ENCODE measurements at places on chromosomes 2 and 18. TPM values are rescaled to one million over a fixed set of nuclear protein-coding genes. Genes with fewer than 3 reads are reported as not detected.

Gene C2orf72
- polyA plus RNA-seq: 0.02 TPM

DNA sequence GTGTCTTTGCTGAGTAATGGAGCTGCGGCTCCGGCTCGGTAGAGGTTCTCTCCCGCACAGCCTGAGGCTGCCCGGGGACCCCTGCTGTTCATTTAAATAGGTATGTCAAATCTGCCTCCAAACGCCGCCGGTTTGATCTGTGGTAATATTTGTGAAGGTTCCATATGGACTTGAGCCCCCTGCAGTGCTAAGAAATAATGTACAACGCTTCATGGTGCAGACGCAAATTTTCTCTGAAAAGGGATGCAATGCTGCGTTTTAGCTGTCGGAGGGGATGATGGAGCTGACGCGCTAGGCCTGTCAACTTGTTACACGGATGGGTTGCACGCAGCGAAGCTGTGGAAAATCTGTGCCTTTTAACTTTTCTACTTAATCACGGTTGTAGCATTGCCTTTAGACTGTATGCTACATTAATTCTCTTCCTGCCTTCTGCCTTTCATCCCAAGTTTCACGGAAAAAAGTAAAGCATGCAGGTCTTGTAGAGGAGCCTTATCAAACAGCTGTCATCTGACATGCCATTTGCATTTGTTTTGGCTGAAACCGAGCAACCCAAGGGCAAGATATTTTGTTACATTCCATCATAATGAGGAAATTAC is 43.2 kb downstream of the MRPS9 start:
- H3K4me1 ChIP-seq: no peaks in the 10 kb centered on the region
- H3K27ac ChIP-seq: no peak overlapping the region
- no peaks in the 10 kb centered on the region for H3K36me3 ChIP-seq
- H3K4me3 ChIP-seq: no peak overlapping the region

GRCh38 chr2:42317486-42317885 is 43.5 kb downstream of the COX7A2L start:
- DNase-seq: no peak
- H3K4me1 ChIP-seq: peaks cover 11% of the 10 kb centered on the region
- H3K27ac ChIP-seq: no peak overlapping the region
- no peaks in the 10 kb centered on the region for H3K36me3 ChIP-seq

- no peak overlapping the region for H3K27ac ChIP-seq
- H3K4me1 ChIP-seq: no peaks in the 10 kb centered on the region
- H3K36me3 ChIP-seq: no peaks in the 10 kb centered on the region
These were observed 126.3 kb downstream of the ALPK2 start for GRCh38 chr18:58502628-58503027.

Gene RAD51AP2
- not detected for polyA plus RNA-seq

DNA sequence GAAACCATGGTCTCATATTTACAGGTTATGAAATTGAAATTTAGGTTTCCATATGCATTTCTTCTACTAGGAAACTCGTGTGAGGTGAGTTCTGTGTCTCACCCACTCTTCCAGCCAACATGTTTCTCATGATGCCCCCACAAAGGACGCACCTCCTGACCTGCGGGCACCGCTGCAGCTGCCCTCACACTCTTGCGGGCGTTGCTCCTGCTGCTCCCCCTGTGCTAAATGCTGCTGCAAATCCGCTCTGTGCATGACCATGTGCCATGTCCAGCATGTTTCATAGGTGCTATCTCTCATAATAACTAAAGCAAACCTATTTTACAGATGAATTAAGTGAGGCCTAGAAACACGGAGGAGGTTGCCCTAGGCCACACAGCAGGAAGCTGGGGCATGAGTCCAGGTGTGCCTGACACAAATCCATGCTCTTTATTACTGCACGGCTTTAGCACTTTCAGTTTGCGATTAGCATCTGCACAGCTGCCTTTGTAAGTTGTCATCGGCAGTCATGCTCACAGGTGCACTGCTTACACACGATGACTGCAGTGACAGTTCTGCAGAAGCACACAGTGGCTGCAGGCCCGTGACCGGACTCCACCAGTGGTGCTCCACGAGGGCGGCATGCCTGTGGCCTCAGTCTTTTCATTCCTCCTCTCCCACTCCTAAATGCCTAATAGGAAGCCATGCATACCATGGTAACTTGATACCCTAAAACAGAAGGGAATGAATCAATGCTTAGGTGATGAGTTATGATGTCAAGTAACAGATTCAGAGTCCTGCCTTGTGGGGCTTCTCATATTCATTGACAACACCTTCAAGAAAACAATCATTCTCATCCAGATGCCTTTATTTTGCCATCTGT is 14.9 kb upstream of the GALR1 start:
- H3K4me1 ChIP-seq: no peaks in the 10 kb centered on the region
- no peaks in the 10 kb centered on the region for H3K27me3 ChIP-seq
- no peak overlapping the region for H3K4me3 ChIP-seq

Gene SEC11C
- 20.0 TPM for polyA plus RNA-seq

DNA sequence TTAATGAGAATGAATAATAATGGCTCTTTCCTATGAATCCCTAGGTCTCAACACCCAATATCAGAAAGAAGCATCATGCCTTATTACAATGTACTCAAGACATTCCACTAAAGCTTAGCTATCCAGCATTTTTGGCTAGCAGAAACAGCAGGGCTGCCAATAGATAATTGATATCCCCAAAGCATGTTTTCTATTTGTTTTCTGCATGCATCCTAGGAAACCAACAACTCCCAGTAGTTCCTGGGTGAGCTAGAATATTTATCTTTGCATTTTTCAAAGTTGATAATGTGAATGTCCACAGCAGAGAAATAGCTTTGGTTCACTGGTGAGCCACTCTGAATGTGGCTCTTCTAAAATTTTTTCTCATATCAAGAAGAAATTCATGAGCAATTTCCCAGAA is 5.8 kb upstream of the ANTXR1 start:
- H3K27me3 ChIP-seq: peaks cover 2% of the 10 kb centered on the region
- DNase-seq: no peak
- H3K4me1 ChIP-seq: no peaks in the 10 kb centered on the region
- no peaks in the 10 kb centered on the region for H3K36me3 ChIP-seq

Gene RGPD5
- polyA plus RNA-seq: 10.4 TPM

- H3K36me3 ChIP-seq: no peaks in the 10 kb centered on the region
- H3K27me3 ChIP-seq: no peaks in the 10 kb centered on the region
- no peak overlapping the region for H3K4me3 ChIP-seq
- H3K4me1 ChIP-seq: no peaks in the 10 kb centered on the region
- DNase-seq: no peak
These were observed 17.2 kb downstream of the SULT1C2 start for GRCh38 chr2:108305901-108306300.

- H3K27ac ChIP-seq: no peak overlapping the region
- no peak overlapping the region for H3K4me3 ChIP-seq
- H3K4me1 ChIP-seq: no peaks in the 10 kb centered on the region
- no peaks in the 10 kb centered on the region for H3K36me3 ChIP-seq
These were observed 27.0 kb upstream of the INO80D start for GRCh38 chr2:206112846-206113547.

GRCh38 chr2:78093436-78093835 is 571.3 kb upstream of the LRRTM4 start:
- H3K36me3 ChIP-seq: no peaks in the 10 kb centered on the region
- DNase-seq: no peak

GRCh38 chr18:3451989-3452749 is 2.2 kb downstream of the TGIF1 start:
- H3K36me3 ChIP-seq: peaks cover 6% of the 10 kb centered on the region
- H3K4me3 ChIP-seq: peak overlapping the region; percentile 95
- peak overlapping the region; percentile 98 for H3K27ac ChIP-seq
- H3K27me3 ChIP-seq: no peaks in the 10 kb centered on the region
- peak; percentile 70 for DNase-seq
